ENCODE measurements at places on chromosomes 3 and 15. TPM values are rescaled to one million over a fixed set of nuclear protein-coding genes. Genes with fewer than 3 reads are reported as not detected.

IP6K1 gene
- polyA plus RNA-seq, result 55.6 TPM

- no peak for DNase-seq
Measured at GRCh38 chr15:90013503-90013937, 12.4 kb downstream of the ZNF710 start.

- no peak for DNase-seq
Measured at GRCh38 chr15:65993236-65993635, 123.9 kb downstream of the RAB11A start.

GRCh38 chr15:43911235-43911781, 84.5 kb downstream of the WDR76 start:
- DNase-seq, result no peak

GRCh38 chr3:168077091-168077490, 18.6 kb downstream of the GOLIM4 start:
- DNase-seq, result no peak

DNA sequence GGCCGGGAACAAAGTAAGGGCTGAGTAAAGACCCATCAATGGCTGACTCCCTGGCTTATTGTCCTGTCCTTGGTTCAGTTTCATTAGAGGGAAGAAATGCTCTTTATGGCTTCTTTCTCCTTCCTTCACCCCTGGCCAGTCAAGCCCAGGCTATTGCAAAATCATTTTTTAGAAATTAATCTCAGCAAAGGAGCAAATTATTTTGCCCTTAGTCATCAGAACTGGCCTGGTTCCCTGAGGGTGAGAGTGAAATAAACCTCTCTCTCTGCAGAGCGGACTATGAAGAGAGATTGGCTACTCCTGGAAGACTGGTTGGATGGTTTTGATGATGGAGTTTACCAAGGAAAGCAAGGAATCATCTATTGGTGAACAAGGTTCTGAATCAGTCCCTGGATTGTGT, 52.7 kb upstream of the OXTR start:
- no peak for DNase-seq

PTH1R gene
- polyA plus RNA-seq, result 194 TPM

- no peak for DNase-seq
Measured at GRCh38 chr3:155743606-155744005, 1.3 kb downstream of the PLCH1 start.

DNA sequence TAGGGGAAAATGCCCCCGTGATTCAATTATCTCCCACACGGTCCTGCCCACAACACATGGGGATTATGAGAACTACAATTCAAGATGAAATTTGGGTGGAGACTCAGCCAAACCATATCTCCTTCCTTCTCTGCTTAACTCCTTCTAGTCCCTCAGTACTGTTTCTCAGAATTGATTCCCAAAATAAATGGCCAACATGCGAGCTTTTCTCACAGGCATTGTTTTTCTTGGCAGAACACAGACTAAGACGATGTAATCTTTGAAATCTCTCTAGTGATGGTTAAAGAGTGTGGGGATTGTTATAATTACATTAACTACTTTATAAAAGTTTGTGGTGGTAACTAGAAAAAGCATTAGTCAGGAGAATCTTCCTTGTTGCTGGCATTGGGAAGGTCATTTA, 366.5 kb downstream of the LPP start:
- DNase-seq, result no peak

GRCh38 chr3:155656466-155656865, 88.4 kb downstream of the PLCH1 start:
- DNase-seq, result no peak

GRCh38 chr3:13419505-13420044, 547 bp downstream of the NUP210 start:
- DNase-seq, result peak; percentile 14

DNA sequence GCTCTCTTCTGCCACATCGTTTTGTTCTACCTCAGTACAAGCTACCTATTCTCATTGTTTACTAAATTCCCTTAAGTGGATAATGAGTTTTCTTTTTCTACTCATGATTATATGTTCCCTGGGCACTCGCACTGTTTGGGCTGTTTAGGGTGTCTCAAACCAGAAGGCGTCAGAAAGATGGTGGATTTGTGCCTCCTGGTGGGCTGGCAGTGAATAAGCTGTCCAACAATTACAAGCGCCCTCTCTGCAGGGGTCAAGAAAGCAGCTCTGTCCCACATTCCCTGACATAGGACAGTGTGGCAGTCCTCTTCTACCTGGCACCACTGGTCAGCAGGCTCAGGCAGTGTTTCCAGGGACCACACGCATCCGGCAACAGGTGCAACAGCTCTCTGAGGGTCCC, 173.4 kb upstream of the PPP2R3A start:
- no peak for DNase-seq

TTC23 gene
- 34.9 TPM for polyA plus RNA-seq

- DNase-seq, result no peak
Measured at GRCh38 chr15:66400351-66400774, 13.7 kb downstream of the MAP2K1 start.

TMEM108 gene
- 2.7 TPM for polyA plus RNA-seq

DNA sequence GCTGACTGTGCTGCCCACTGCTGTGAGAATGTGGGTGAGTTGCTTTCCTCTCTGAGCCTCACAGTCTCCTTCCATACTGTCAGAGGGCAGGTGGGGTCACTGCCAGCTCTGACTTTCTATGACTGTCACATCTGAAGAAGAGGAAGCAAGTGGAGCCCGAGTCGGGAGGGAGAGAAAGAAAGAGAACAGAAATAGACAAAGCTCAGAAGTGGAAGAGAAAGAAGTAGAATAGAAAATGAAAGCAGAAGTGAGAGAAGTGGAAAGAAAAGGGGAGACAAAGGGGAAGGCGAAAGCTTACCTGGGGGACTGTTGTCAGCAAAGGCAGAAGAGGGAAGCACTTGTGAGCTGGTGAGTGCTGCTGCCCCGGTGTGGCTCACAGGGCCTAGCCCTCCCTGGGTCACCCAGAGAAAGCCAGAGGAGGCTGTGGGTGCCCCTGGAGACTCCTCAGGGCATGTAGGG, 57.9 kb downstream of the EPHB1 start:
- no peak for DNase-seq

- DNase-seq, result no peak
Measured at GRCh38 chr3:148186881-148187280, 510.8 kb upstream of the AGTR1 start.

GRCh38 chr3:171371354-171371753, 88.9 kb downstream of the TNIK start:
- no peak for DNase-seq

DNA sequence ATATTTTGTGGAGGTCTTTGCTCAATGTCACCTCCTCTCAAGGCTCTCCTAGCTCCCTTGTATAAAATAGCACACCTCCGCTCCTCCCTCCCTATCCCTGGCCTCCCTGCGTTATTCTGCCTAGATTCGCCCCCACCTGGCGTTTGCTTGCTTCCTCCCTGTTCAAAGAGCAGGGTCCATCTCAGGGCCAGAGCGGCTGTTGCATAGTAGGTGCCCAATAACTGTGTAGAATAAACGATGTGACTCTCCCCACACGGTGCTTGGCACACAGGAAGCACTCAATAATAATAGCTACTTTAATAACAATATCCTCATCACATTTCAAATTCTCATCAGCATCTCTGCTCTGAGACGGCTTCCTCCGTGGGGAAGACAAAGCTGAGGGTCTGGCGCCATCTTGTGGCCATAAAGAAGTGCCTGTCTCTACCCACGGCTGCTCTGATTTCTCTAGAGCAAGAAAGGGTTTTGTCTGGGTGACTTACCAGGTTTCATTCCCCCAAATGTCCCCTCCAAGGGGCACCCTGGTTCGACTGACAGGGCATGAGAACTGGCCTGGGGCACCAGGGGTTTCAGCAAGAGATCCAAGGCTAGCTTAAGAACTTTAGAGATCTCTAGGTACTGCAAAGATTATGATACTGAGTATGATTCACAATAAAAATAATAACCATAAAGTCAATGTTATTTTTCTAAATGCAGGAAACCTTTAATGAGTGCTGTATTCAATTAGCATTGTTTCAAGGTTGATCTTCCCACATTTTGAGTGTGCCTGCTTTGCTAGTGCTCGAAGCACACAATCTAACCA, 16.1 kb downstream of the CD276 start:
- no peak for DNase-seq

TRIM42 gene
- polyA plus RNA-seq, result not detected

ZNF620 gene
- polyA plus RNA-seq, result 11.6 TPM

GPR15 gene
- not detected for polyA plus RNA-seq

GRCh38 chr3:166071-166470, 30.5 kb upstream of the CHL1 start:
- DNase-seq, result no peak

DNA sequence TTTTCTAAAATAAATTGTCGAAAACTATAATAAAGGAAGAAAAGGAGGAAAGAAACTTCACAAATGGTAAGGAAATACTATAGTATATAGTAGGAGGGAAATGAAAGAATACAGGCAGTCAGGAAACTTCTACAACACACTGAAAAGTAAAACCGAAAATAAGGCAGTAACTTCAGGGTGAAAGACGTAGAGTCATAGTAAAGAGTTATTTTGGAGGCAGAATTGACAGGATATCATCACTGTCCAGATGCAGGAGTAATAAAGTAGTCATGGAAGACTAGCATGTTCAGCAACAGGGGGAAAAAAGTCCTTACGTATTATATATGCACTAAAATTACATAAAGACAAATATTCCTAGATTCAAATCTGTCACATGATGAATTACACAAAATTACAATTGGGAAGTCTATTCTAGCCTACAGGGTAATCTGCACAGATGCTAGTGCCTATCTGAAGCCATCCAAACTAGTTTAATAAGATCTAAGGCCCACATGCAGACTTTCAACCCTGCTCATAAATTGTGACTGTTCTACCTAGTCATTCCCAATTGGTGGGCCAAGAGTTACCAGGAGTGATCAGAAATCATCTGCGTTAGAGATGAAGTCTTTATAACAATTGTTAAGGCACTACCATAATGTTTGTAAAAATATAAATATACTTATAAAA, 14.0 kb downstream of the VPS13C start:
- no peak for DNase-seq

DNA sequence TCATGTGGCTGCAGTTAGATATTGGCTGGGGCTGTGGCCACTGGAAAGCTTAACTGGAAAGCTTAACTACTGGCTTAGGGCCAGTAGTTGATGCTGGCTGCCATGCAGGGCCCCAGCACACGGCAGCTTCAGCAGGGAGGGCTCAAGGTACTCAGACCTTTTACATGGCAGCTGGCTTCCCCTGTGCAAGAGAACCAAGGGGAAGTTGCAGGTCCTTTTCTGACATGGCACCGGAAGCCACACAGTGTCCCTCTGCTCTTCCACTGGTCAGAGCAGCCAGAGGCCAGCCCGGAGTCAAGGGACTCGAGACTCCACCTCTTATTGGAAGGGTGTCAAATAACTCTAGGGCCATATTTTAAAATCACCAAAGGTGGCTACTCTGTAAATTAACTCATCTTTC, 24.5 kb downstream of the CCR9 start:
- DNase-seq, result no peak

DNA sequence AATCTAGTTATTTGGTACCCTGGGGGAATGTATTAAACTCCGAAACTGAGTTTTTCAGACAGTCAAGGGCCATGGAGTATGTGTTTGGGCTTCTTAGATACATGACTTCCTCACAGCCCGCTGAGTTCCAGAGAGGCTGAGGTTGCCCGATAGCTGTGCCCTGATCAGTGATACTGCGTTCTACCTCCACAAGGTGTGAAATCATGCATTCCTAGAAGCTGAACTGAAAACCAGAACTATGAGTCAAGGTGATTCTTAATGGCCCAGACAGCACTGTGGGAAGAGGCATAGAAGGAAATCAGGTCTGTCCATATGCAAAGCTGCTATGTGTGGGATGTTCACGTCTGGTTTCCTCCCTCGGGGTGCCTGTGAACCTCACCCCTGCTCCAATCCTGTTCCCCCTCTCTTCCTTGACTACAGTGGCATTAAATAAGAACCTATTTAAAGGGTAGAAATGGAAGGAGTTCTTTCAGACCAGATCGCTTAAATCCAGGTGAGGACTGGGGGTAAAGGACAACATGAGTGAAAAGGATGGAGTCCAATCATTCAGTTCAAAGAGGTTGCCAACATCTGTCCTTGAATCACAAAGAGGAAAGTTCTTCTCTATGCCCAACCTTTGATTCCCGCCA, 74.3 kb downstream of the MYO1E start:
- no peak for DNase-seq

- DNase-seq, result no peak
Measured at GRCh38 chr3:159776779-159777178, 211.9 kb upstream of the IL12A start.

DNA sequence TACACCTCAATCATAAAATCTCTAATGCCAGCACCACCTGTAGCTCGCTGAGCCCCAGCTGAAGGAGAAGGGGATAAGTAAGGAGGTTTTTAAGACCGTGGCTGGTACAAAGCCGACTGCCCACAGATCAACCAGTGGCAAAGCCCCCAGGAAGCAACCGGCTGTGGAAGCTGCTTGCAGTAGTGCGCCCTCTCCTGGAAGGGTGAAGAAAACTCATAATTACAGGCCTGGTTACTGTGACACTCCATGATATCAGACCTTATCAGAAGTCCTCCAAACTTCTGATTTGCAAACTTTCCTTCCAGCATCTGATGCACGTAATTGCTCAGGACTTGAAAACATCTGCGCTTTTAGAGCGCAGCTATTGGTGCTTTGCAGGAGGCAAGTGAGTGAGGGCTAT, 63.1 kb upstream of the MCTP2 start:
- no peak for DNase-seq

DNA sequence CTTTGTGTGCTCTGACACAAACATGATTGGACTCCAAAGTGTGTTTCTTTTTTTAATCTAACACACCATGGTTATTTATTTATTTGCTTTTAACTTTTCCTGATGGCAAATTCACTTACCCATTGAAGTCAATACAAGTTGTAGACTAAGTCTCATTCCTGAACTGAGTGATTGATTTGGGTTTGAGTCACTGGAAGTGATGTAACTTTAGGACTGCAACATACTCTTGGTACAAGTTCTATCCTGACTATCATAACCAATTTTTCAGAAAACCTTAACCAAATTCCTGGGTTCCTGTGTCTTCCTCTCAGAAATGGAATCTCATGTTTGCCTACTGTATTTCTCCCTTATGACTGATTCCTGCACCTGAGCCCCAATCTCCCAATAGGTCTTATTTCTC, 590.0 kb upstream of the ROBO1 start:
- DNase-seq, result no peak

- DNase-seq, result no peak
Measured at GRCh38 chr15:90531147-90531546, 1.4 kb downstream of the CRTC3 start.

CLPX gene
- 71.9 TPM for polyA plus RNA-seq

DNA sequence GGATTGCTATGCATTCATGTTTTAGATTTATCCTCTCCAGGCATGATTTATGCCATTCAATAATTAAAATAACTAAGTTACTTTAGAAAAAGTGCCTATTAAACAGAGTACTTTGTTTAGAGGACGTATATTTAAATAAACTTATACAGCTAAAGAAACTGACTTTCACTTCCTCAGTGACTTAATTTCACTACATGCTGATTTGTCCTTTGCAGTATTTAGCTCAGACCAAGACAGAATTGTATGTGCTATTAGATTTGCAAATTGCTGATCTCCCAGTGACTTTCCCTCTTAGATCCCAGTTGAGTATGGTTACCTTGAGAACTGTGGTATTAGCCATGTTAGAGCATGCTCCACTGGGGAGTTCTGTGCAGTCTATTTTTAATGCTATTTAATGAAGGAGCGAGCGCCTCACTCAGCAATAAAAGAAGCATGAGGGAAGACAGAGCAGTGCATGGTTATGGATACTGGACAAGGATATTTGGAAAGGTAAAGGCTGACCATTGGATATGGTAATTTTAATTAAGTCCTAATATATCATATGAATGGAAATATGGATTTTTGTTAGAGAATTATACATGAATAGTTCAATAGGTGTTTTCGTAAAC, 2.7 kb downstream of the ARPP21 start:
- DNase-seq, result no peak
